CD4-positive, alpha-beta T cell treated with Interleukin-15 for 4 hours (primary cell): ENCODE measurements at places on chromosomes 2 and 18.

DNA sequence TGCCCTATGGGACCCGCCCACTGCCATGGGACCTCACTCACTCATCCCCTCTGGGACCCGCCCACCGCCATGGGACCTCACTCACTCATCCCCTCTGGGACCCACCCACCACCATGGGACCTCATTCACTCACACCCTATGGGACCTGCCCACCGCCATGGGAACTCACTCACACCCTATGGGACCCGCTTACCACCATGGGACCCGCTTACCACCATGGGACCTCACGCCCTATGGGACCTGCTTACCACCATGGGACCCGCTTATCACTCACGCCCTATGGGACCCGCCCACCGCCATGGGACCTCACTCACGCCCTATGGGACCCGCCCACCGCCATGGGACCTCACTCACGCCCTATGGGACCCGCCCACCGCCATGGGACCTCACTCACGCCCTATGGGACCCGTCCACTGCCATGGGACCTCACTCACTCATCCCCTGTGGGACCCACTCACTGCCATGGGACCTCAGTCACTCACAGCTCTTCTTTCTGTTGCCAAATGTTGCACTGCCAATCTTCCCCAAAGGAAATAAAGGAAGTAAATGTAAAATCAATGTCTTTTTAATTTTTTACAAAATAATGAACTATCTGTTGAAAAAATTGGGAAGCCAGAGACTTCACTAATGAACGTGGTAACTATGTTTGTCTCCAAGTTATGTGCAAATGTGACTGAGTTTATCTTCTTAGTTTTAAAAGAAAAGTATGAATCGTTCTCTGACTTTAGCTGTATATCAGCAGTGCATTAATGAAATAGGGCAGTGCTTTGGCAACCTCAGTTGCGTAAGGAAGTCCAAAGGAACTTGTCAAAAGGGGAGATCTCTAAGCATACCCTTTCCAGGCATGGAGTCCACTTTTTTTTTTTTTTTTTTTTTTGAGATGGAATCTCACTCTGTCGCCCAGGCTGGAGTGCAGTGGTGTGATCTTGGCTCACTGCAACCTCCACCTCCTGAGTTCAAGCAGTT, 101.5 kb upstream of the MGAT5 start:
- DNase-seq: no peak

DNA sequence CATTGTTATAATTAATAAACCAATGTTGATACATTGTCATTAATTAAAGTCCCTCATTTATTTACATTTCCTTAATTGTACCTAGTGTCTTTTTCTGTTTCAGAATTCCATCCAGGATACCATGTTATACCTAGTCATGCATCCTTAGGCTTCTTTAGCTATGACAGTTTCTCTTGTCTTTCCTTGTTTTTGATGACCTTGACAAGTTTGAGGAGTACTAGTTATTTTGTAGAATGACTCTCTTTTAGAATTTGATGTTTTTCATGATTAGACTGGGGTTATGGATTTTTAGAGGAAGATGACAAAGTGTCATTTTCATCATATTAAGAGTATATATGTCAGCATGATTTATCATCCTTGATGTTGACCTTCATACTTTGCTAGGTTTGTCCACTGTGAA, 16.4 kb downstream of the GIGYF2 start:
- no peak for DNase-seq

DNA sequence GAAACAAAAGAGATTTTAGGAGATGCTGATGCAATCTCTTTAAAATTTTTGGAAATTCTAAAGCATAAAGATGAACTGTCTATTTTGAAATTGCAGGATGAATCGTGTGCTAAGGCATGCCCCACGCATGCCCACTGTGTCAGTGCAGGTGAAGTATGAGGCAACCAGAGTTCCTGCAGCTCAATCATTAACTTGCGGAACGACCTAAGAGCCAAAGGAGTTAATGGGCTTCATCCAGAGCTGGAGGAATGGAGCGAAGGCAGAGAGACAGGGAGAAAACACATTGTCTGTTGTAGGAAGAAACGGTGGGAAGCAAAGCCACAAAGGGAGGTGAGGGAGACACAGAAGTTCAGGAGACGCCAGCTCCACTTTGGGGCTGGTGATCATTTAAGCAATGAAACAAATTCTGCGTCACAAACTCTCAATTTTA, 265.2 kb downstream of the CCDC85A start:
- no peak for DNase-seq

- DNase-seq: no peak
Measured at GRCh38 chr2:73281244-73281643, 3.0 kb downstream of the FBXO41 start.

DNA sequence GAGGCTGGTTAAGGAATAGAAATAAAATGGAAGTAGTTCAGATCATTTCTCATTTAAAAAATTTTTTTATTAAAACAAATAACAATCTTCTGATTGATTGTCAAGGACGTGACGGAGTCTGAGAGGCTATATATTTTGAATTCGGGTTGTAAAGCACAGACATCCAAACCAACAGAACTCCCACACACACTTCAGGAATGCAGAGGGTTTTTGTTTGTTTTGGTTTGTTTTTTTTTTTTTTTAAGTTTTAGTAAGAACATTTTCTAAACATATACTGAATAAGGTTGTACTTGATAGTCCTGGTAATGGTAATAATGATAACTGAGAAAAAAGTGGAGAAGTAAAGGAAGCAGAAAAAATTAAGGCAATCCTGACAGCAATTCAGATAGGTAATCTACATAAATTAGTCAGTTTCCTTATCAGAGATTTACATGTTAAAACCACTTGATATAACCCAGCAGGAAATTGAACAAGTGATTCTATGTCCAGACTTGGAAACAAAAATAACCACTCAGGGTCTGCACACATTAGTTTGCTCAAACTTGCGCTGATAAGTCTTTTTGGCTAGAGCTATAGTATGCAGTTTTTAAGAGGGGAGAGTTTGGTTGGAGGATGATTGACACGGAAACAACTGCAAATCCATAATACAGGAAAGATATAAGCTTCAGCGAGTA, 51.5 kb upstream of the CTAGE1 start:
- DNase-seq: no peak

GRCh38 chr2:169963786-169964185, 136.5 kb downstream of the UBR3 start:
- DNase-seq: no peak
